ENCODE measurements at places on chromosomes 4 and X. TPM values are rescaled to one million over a fixed set of nuclear protein-coding genes. Genes with fewer than 3 reads are reported as not detected.

Gene ARL13A
- polyA plus RNA-seq, result not detected

Gene HPGDS
- not detected for polyA plus RNA-seq

Gene PABPC4L
- polyA plus RNA-seq, result not detected

Gene MAGEH1
- 7.8 TPM for polyA plus RNA-seq

Gene FGA
- not detected for polyA plus RNA-seq

Gene TMEM271
- polyA plus RNA-seq, result not detected

Gene SFRP2
- polyA plus RNA-seq, result not detected

Gene TEC
- polyA plus RNA-seq, result 0.30 TPM

Gene PGRMC1
- polyA plus RNA-seq, result 13.8 TPM

Gene NXF2B
- not detected for polyA plus RNA-seq

Gene CLDN34
- not detected for polyA plus RNA-seq

Gene ERCC6L
- 0.04 TPM for polyA plus RNA-seq

Gene FHDC1
- not detected for polyA plus RNA-seq

Gene SOWAHD
- 4.0 TPM for polyA plus RNA-seq

Gene MAGEB17
- polyA plus RNA-seq, result not detected

Gene TXK
- polyA plus RNA-seq, result 0.54 TPM

Gene PKD2
- polyA plus RNA-seq, result 2.6 TPM

Measured in CD14-positive monocyte (primary cell).